ENCODE measurements at places on chromosomes 2 and 18. TPM values are rescaled to one million over a fixed set of nuclear protein-coding genes. Genes with fewer than 3 reads are reported as not detected.

LCT gene
- total RNA-seq: not detected

MEX3C gene
- 64.3 TPM for total RNA-seq

RFX8 gene
- not detected for total RNA-seq

TLX2 gene
- total RNA-seq: not detected

KCNJ3 gene
- total RNA-seq: not detected

AOX1 gene
- total RNA-seq: 4.7 TPM

RPRM gene
- total RNA-seq: not detected

TMEM247 gene
- total RNA-seq: not detected

INO80B gene
- 10.4 TPM for total RNA-seq

IL1F10 gene
- total RNA-seq: not detected

PRKCE gene
- 7.2 TPM for total RNA-seq

MOGAT1 gene
- total RNA-seq: not detected

ZNF385B gene
- total RNA-seq: not detected

POTEI gene
- total RNA-seq: not detected

DNAH6 gene
- under 0.01 TPM for total RNA-seq

MPP4 gene
- not detected for total RNA-seq

LRRTM1 gene
- total RNA-seq: not detected

IGFBP2 gene
- total RNA-seq: 41.8 TPM

CLEC4F gene
- not detected for total RNA-seq

SRD5A2 gene
- total RNA-seq: not detected

CYBRD1 gene
- total RNA-seq: 27.7 TPM

ALK gene
- total RNA-seq: not detected

XDH gene
- total RNA-seq: 3.2 TPM

TMEM37 gene
- total RNA-seq: 0.72 TPM

SIX3 gene
- not detected for total RNA-seq

SAG gene
- not detected for total RNA-seq

BARD1 gene
- total RNA-seq: 24.5 TPM

AAMP gene
- total RNA-seq: 211 TPM

Measured in tracheal epithelial cell (primary cell).